ENCODE measurements at places on chromosomes 2 and 18.

DNA sequence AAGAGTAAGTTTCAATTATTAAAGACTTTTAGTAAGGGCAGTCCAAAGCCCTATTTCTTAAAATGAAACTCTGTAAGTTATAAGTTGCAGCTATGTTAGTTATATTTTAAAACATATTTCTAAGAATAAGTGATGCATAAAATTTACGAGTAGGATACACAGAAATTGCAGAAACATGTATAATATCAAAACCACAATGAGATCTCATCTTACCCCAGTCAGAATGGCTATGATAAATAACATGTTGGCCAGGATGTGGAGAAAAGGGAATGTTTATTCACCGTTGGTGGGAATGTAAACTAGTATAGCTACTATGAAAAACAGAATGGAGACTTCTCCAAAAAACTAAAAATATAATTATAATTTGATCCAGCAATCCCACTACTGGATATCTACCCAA, 201.2 kb downstream of the CBLN2 start:
- no peak for DNase-seq

- no peak for DNase-seq
Measured at GRCh38 chr2:1650085-1650872, 94.0 kb downstream of the PXDN start.

DNA sequence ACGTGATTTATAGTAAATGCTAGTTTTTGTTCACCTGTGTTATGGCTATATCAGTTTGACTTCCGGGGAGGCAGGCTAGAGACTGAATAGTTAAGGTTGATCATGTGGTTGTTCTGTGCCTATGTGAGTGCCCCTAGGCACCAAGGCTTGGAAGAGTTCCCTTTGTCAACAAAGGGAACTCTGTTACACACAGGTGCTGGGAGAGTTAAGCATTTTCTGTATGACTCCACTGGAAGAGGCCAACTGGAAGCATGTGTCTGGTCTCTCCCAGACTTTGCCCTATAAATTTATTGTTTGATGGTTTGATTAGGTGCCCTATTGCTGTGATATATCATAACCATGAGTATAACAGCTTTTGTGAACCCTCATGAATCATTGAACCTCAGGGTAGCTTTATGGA, 63.8 kb downstream of the ARL6IP6 start:
- no peak for DNase-seq

- DNase-seq = no peak
Measured at GRCh38 chr2:235139956-235140800, 188.4 kb downstream of the SH3BP4 start.

GRCh38 chr2:129374452-129374851, 605.0 kb upstream of the RAB6C start:
- DNase-seq = no peak

DNA sequence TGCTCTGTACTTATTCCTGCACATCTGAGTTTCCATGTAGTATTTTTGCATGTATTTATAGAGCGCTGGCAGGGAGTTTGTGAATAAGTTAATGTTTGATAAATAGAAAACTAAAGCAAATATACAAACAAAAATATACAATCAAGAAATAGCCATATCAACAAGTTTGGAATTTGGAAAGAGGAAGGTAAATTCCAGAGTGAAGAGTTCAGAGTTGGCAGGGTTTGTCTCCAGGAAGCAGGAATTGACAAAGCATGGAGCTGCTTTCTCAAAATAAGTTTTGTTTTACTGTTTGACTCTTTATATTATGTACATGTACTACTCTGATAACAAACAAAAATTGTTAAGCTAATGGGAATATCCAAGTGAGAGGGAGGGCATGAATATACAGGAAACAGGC, 80.3 kb downstream of the SPOPL start:
- no peak for DNase-seq

GRCh38 chr2:180614776-180615175, 365.6 kb upstream of the UBE2E3 start:
- DNase-seq = no peak

DNA sequence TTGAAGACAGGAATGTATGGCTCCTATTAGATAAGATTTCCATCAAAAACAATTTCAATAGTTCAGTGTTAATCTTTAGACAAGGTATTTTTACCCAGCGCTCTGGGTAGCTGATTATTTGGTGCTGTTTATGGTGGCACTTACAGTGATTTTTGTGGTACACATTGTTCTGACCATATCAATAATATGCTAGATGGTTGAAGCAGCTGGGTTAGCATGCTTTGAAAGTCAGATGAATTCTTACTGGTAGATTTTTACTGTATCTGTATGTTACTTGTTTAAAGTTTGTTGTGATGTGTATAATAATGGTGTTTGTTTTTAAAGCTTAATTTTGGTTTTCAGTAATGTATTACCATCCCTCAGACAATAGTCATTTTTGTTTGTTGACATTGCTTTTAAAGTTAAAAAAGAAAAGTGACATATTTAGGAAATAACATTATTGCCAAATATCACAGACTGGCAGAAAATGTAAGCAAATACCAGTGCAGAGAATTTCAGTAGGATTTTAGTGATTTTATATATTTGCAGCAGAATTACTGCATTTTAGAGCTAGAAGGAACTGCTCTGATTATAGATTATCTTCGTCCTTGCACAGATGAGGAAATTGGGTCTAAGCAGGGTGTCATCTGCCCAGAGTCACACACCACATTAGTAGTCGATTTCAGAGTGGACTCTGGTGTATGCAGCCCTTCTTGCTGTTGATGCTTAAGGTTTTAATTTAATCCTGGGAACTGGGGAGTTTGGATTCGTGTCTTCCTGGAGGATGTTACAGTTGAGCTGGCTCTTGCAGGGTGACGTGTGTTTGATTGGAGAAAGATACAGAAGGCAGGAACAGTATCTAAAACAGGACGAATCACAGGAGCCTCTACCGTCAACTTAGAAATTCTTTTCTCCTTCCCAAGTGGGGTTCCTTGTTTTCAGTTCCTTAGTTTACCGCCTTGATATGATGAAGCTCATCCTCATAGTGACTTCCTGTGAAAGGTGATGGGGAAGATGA, 6.6 kb downstream of the SOCS6 start:
- no peak for DNase-seq

DNA sequence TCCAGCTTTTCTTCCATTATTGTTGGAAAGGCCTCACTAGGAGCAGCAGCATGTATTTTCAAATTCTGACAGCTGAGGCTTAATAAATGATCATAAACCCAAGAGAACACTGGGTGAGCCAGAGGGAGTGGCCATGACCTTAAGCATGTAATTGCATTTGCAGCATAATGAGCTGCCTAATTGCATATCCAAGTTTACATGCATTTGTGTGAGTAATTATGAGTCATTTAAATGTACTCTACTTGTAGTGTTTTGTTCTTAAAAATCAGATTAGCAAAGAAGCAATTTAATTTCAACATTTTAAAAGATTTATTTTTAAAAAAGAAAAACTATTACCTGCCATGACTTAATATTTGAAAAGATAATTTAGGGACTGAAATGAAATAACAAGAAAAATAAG, 74.8 kb downstream of the NOL10 start:
- no peak for DNase-seq

DNA sequence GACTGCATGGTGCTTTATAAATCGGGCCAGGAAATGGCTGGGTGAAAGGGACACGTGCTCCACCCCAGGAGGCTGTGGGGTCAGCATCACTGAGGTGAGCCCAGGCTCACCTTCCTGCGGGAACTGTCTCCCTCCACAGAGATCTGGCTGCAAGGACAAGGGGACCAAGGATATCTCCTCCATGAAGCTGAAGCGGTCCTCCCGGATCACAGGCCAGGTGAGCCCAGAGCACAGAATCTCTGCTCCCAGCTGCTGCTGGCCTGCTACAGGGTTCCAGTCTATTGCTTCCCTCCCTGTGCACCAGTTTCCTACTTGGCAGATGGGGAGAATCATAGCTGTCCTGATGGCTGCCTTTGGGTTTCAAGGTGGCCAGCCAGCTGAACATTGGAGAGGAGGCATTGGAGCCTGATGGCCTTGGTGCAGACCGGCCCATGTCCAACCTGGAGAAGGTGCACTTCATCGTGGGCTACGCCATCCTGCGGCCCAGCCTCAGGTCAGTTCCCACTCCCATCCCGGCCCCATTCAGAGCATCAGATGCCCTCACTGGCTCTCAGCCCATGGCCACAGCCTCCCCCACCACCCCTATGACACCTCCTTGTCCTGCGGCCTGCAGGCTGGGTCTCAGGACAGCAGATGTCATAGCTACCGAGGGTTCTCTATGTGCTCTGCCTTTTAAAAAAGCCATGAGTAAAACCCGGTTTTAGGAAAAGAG, 33.7 kb upstream of the GPR17 start:
- no peak for DNase-seq

All from activated CD4-positive, alpha-beta memory T cell treated with anti-CD3 and anti-CD28 coated beads for 36 hours (primary cell).